ENCODE measurements at places on chromosomes 11 and 22.
A peak's percentile ranks its signal among the peaks of the same experiment; 100 is the strongest.

- no peak for DNase-seq
These were observed 558.7 kb downstream of the BRD1 start for GRCh38 chr22:49268924-49269323.

- DNase-seq: peak; percentile 37
These were observed 94.9 kb downstream of the PRR5L start for GRCh38 chr11:36390963-36391471.

DNA sequence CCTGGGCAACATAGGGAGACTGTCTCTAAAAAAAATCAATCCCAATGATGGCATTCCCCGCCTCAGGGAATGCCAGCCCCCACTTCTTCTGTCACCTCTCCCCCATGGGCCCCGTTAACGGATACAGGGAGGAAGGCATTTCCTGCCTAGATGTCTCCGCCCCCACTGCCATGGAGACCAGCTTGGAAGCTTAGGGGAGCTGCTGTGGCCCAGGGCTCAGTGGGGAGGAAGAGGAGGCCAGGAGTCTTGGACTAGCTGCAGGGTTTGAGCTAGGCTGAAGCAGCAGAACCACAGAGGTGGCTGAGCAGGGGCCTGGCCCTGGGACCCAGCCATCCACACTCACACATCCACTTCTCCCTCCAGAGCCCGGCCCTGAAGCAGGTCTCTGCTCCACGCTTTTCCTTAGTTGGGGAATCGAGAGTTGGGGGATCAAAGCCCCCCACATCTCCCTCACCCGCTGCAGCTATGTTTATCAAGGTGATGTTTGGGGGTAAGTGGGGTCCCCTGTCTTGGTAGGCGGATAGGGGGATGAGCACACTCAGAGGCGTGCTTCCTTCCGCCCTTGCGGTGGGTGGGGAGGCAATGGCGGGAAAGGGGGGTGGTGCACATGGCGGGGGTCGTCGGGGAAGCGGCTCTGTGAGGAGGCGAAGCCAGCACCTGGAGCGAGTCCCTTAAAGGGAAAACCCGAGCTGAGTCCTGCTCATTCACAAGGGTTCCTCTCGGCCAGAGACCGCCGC is at the start of gene C22orf15:
TSS of gene C22orf15 (plus strand) at position 149 of the 737 bp plus-strand sequence. CDS start at position 466, 317 bp downstream.
- DNase-seq: no peak

DNA sequence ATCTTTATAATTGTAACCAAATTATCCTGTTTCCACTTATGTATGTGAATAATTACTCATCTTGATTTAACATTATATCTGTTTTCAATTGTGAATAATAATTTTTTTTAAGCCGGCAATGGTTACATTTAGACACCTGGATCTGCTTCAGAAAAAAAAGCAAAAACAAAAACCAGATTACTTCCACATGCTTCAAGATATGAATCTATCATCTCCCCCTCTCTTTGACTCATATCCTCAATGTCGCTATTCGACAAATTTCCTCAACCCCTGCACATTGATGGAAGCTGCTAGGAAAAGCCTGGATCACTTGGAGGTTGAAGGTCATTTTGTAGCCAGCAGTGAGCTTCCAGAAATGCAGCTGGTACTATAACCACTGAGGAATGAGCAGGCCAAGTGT is 42.7 kb downstream of the SLC1A2 start:
- no peak for DNase-seq

GRCh38 chr11:98965775-98966174 is 55.0 kb upstream of the CNTN5 start:
- no peak for DNase-seq

DNA sequence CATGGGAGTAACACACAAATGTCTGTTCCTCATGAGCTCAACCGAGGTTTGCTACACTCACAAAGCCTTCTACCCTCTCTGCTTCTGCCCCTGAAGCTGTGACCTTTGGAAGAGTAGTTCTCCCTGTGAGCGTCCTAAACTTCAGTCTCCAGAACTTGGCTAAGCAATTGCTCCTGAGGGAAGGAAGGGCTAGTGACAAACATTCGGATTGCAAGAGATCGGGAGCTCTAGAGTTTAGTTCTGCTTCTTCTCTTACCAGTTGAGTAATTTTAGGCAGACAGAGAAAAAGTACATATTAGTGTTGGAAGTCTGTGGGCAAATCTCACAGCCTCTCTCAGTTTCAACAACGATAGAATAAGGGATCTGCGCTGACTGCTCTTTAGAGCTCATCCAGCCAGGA is 27.3 kb upstream of the ELF5 start:
- no peak for DNase-seq

GRCh38 chr11:76284161-76284560 is 77.9 kb upstream of the WNT11 start:
- no peak for DNase-seq

- DNase-seq: no peak
These were observed 4.8 kb upstream of the FAM118A start for GRCh38 chr22:45304971-45305370.

DNA sequence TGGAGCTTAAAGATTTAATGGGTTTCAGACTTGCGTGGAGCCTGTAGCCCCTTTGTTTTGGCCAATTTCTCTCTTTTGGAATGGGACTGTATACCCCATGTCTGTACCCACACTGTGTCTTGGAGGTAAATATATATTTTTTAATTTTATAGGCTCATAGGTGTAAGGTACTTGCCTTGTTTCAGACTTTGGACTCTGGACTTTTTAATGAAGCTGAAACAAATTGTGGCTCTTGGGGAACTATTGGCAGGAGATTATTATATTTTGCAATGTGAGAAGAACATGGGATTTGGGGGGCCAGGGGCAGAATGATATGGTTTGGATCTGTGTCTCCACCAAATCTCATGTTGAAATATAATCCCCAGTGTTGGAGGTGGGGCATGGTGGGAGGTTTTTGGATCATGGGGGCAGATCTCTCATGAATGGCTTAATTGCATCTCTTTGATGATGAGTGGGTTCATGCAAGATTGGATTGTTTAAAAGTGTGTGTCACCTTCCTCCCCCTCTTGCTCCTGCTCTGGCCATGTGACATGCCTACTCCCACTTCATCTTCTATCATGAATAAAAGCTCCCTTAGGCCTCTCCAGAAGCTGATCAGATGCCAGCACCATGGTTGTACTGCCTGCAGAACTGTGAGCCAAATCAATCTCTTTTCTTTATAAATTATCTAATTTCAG is 74.1 kb upstream of the ARHGAP20 start:
- no peak for DNase-seq

- DNase-seq: no peak
These were observed 111.8 kb downstream of the OSBP2 start for GRCh38 chr22:30806391-30806861.

DNA sequence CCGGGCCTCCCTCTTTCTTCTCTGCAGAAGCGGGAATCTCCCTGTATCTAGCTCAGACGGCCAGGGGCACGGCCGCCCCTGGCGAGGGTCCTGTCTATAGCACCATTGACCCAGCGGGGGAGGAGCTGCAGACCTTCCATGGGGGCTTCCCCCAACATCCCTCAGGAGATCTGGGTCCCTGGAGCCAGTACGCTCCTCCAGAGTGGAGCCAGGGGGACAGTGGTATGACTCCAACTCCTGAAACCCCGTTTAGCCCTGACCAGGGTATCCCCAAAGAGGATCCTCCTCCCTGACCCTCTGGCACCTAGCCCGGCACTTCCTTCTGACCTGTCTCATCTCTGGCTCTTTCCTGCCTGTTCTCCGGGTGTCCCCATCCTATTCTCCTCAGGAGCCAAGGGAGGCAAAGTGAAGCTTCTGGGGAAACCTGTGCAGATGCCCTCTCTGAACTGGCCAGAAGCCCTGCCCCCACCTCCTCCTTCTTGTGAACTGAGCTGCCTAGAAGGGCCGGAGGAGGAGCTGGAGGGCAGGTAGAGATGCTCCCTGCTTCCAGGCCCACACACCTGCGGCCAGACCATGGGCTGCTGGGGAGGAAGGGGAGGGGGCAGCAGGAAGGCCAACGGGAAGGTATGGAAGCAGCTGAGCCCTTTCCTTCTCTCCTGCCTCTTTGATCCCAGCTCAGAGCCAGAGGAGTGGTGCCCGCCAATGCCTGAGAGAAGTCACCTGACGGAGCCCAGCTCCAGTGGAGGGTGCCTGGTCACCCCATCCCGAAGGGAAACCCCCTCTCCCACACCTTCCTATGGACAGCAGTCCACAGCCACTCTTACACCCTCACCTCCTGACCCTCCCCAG is 12.9 kb downstream of the ROBO3 start:
- DNase-seq: no peak

DNA sequence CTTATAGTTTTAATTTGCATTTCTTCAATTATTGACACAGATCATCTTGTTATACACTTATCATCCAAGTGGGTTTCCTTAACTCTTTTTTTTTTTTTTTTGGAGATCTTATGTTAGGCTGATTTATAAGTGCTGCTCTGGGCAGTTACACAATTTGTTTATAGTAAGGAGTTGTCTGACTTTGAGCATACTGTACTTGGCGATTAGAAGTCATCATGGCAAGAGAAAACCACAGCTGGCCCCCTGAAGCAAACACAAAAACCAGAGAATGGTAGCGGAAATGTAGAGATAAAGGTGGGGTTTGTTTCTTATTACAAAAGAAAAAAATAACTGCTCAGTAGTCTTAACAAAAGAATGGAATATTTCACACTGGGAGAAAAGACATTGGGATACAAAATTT is 292.6 kb downstream of the SWAP70 start:
- DNase-seq: no peak

DNA sequence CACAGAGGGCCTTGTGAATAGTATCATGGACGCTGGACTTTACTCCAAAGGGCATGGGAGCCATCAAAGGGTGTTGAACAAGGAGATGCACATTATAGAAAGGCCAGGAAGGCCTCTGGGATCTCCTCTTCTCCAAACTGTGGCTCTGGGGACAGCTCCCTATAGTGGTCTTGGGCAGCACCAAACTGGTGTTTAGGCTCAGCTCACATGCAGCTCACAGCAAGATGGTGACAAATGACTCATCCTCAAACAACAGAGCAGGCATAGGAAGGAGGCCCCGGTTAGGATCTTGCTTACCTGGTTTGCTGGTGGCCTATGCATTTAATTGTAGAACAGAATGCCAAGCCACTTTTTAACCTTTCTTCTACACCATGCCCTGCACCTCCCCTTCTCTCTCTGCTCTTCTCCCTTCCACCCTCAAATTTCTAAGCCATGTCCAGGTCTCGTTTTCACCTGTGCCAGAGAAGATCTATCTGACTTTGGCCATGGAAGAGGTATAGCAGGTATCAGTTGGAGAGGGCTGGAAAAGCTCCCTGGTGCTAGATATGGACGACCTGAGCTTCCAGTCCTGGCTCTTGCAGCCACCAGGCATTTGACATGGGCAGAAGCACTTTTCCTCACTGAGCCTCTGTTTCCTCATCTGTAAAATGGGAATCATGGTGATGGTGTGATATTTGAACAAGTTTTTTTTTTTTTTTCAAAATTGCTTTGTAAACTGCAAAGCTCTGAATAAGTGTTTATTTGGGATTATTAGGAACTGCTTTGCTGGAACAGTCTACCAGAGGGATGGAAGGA is 14.4 kb upstream of the EHF start:
- no peak for DNase-seq

DNA sequence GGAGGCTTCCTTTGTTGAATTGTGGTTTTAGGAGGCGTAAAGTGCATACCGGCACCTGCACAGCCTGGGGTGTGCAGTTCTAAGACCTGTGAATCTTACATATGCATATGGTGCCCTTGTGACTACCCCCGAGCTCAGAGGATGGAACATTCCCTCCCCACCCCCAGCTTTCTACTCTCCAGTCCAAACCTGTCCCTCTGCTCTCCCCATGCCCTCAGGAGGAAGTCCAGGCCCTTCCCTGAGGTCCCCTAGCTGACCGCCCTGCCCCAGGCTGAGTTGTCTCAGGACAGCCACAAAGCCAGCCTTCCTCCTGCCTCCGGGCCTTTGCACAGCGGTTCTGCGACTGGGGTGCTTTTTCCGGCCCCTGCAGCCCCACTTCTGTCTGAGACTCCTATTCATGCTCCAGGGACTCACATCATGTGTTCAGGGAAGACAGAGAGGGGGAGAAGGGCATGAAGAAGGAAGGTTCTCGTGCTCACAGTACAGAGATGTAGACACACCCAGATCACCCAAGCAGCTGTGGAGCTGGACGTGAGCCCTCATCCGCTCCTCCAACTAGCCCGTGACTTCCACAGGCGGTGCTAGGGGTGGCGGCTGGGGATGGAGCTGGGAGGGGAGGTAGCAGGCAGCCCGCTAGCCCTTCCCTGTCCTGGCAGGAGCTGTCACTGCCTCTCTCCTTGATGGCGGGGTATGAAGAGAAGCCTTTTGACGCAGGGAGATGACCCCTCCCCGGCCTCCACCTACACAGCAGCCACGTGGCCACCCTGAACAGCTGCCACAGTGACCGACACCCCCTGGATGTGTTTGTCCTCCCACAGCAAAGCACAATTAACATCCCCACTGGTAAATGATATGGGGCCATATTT is 50.8 kb downstream of the FLRT1 start:
- peak; percentile 45 for DNase-seq

- no peak for DNase-seq
These were observed 95.3 kb upstream of the TBCEL start for GRCh38 chr11:120928627-120929026.

- no peak for DNase-seq
These were observed 764.7 kb downstream of the BRD1 start for GRCh38 chr22:49062802-49063544.

GRCh38 chr22:45246060-45246985 is 5.6 kb upstream of the KIAA0930 start:
- DNase-seq: no peak

GRCh38 chr22:47994045-47994444 is 1231.6 kb downstream of the TBC1D22A start:
- no peak for DNase-seq

DNA sequence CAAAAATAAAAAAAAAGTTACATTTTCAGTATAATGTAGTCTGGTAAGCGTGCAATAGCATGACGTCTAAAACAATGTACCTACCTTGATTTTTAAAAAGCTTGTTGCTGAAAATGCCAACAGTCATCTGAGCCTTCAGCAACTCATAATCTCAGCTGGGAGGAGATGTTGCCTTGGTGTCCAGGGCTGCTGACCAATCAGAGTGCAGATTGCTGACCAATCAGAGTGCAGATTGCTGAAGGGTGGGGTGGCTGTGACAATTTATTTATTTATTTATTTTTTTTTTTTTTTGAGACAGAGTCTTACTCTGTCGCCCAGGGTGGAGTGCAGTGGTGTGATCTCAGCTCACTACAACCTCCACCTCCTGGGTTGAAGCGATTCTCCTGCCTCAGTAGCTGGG is 17.8 kb downstream of the ZBED4 start:
- DNase-seq: no peak

GRCh38 chr11:71937826-71938225 is 9.0 kb downstream of the RNF121 start:
- DNase-seq: no peak

- no peak for DNase-seq
These were observed 153.0 kb upstream of the PITPNB start for GRCh38 chr22:28072066-28072465.

DNA sequence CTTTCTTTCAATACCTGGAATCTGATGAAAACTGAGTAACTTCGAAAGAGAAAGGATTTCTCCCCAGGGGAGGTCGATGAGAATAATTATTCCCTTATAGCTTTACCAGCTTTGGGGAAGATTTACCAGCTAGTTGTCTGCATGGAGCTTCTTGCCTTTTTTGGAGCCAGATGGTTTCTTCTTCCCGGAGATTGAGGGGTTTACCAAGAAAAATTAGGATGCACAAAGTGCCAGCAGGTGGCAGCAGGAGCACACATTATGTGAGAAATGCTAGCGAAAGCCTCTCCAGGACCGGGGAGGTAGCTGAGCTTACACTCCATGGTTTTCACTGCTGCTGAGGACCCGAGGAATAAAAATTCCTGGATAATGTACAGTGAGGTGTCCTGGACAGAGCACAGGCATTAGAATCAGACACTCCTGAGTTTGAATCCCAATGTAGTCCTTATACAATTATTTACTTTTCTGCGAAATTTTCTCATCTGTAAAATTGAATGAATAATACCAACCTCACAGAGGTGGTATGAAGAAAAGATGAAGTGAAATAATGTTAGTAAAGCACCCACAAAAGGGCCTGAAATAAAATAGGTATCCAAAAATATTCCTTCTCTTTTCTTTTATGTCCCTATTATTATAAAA is 46.0 kb upstream of the PARVA start:
- peak; percentile 87 for DNase-seq
